ENCODE measurements at places on chromosomes 7 and 10.

- DNase-seq = no peak
These were observed 59.5 kb upstream of the PRPS1L1 start for GRCh38 chr7:18087026-18087686.

DNA sequence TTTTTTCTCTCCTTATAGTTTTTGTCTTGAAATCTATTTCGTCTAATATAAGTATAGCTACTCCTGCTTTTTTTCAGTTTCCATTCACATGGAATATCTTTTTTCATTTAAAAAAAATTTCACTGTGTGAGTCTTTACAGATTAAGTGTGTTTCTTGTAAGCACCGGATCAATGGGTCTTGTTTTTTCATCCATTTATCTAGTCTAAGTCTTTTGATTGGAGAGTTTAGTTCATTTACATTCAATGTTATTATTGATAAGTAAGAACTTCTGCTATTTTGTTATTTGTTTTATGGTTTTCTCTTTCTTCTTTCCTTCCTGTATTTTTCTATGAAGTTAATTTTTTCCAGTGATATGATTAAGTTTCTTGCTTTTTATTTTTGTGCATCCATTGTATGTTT lies 216.7 kb upstream of the CNTNAP2 start:
- DNase-seq = no peak

DNA sequence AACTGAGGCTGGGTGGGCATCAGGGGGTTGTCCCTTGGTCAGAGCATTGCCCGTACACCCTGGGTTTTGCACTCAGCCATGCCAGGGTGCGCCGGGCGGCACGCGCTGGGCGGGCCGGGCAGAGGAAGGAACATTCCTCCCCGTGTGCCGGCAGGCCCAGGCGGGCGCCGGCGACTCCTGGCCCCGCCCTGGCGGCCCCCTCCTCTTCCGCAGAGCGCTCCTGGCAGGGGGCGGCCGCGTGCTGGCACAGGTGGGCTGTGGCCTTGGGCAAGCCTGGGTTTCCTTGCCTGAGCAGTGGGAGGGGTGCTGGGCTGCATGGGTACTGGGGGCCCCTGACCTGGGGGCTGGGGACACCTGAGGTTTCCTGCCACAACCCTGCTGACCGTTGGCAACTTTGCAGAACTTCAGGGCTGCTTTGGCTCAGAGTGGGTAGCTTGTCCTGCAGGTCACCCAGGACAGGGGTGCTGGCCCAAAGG lies 3.9 kb downstream of the LFNG start:
- DNase-seq = no peak

DNA sequence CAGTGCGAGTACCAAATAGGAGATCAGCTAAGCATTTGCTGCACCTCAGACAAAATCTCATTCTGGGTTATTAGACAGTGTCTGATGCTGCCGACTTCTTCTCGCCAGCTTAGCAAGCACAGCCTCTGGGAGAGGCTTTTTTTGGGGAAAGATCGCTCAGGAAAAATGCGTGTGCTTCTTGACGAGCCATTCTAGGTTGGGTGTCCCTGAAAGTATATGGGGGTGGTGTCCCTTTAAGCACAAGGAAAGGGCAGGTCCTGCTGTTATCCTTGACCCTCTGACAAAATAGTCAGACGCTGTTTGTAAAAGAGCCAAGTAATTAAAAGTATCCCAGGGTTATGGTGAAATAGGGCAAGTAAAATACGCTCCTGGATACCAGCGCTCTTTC lies 540.1 kb upstream of the FZD8 start:
- DNase-seq = no peak

DNA sequence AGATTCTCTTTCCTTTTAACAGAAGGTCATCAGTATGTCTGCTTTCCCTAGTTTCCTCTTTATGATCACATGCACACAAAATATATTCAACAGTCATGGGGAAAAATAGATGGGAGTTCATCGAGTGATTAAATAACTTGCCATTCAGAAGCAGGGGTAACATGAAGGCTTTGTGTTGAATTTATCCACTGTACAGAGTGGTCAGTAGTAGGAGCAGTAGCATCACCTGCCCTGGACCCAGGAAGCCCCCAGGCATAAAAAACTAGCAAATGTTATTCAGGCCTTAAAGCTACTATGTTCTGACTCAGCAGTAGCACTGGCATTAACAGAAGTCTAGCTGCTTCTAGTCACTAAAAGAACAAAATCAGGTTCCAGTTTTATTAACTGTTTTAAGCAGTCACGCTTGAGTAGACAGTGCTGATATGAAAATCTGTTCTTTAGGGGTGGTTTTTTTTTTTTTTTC lies 31.4 kb upstream of the FAM133B start:
- no peak for DNase-seq

- DNase-seq = no peak
These were observed 7.0 kb downstream of the GSAP start for GRCh38 chr7:77409005-77409738.

DNA sequence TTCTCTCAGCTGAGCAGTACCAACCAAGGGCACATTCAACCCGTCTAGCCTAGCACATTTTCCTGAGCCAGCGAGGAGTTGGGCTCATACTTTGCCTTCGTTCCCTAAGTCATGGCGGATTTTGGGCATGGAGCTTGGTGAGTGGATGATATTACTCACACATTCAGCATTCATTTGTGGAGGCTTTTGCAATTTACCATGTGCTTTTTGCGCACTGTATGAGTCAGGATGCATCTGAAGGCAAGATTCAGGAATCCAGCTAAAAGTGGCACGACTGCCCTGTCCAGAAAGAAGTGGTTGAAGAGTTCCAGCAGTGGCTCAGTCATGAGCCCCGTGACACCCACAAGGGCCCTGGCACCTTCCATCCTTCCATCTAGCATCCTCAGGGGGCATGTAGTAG lies 24.2 kb upstream of the MGMT start:
- DNase-seq = no peak

GRCh38 chr7:22841954-22842353 lies 19.3 kb upstream of the TOMM7 start:
- no peak for DNase-seq

Measured in activated T-helper 1 cell treated with Interleukin-2 at 50 U/mL for 16 hours (primary cell).